ENCODE measurements at places on chromosomes 5 and 9.
A peak's percentile ranks its signal among the peaks of the same experiment; 100 is the strongest.

DNA sequence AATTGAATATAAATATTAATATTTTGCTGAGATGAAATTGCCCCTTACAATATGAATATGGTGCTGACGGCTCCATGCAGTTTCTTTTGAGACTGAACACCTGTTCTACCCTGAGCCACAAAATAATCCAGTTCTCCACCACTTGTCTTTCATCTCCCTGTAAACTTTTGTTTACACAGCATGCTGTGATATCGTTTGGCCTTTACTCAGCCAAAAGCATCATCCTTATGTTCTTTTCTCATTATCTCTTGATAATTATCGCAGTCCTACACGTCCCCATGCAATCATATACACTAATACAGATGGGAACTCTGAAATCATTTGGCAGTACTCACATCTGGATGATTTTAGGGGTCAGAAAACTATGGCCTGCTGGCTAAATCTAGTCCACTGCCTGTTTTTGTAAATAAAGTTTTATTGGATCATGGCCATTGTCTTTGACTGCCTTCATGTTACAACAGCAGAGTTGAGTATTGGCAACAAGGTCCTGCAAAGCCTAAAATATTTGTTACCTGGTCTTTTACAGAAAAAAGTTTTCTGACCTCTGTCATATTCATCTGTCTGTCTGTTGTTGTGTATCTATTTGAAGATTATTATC is 53.3 kb downstream of the AOPEP start:
- DNase-seq, result no peak

GRCh38 chr5:154163327-154164248 is 26.9 kb upstream of the GALNT10 start:
- DNase-seq, result no peak

- DNase-seq, result no peak
Measured at GRCh38 chr9:72596451-72597180, 75.2 kb downstream of the TMC1 start.

- no peak for DNase-seq
Measured at GRCh38 chr9:15377625-15378540, 44.8 kb upstream of the SNAPC3 start.

- DNase-seq, result peak; percentile 46
Measured at GRCh38 chr5:144405991-144406390, 235.3 kb downstream of the KCTD16 start.

GRCh38 chr9:133794016-133794760 is 56.0 kb upstream of the SARDH start:
- no peak for DNase-seq

DNA sequence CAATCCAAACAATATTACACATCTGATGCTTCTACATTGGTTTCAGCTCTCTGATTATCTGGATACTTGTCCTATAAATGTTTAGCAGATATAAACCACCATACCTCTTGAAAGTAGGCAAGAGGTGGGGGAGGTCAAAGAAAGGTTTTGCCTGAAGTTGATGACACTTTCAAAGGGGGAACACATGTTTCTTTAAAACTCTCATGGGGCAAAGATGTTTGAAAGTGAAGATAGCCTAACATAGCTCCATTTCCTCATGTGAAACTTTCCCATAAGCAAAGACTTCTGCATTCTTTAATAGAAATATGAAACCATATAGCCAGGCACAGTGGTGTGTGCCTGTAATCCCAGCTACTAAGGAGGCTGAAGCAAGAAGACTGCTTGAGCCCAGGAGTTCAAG is 62.1 kb downstream of the CETN3 start:
- no peak for DNase-seq

GRCh38 chr9:113638490-113638889 is 175.0 kb downstream of the RGS3 start:
- DNase-seq, result no peak

GRCh38 chr9:130336885-130337284 is 71.3 kb downstream of the HMCN2 start:
- peak; percentile 41 for DNase-seq

DNA sequence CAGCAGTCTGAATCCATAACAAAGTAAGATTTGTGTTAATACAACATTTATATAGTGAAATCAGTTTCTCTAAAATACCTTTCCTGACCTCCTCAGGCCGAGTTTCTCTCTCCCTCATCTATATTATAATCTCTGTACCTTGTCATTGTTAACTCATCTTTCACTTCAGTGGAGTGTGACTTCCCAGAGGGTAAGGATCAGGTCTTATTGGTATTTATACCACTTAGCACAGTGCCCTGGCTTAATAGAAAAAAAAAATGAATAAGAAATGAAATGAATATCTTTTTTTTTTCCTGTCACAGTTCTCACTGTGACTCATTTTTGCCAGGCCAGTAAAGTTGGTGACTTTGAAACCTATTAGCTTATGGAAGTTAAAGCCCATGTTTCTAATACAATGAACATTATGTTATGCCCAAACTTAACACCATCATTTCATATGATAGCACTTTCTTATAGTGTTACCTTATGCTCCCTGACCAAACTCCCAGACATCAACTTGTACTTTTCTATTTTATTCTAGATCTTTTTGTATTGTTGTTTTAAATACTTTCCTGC is 90.1 kb downstream of the NR3C1 start:
- DNase-seq, result no peak

- no peak for DNase-seq
Measured at GRCh38 chr9:81389569-81389993, 299.8 kb downstream of the TLE1 start.

- DNase-seq, result no peak
Measured at GRCh38 chr5:138824924-138825863, 49.9 kb downstream of the LRRTM2 start.

DNA sequence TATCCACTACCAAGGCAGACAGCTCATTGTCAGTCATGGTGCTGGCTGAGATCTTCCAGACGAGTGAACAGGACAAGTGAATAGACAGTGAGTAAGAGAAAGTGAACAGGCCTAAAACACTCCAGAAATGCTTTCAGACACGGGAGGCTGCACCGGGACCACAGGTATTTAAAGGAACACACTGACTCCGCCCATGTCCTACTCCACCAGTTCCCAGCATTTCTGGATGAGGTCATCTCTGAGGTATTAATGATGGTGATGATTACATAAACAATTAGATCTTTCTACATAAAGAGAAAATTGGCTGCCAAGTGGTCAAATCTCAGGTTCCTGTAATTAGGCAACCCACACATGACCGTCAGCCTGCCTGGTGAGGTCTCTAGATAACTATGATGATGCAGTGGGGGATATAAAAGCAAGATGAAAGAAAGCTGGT is at the start of gene ACTBL2:
Gene ACTBL2, minus strand, starts transcription at position 141 of the 436 bp plus-strand sequence. Its CDS starts 104 bp downstream, at position 37.
- DNase-seq, result no peak

DNA sequence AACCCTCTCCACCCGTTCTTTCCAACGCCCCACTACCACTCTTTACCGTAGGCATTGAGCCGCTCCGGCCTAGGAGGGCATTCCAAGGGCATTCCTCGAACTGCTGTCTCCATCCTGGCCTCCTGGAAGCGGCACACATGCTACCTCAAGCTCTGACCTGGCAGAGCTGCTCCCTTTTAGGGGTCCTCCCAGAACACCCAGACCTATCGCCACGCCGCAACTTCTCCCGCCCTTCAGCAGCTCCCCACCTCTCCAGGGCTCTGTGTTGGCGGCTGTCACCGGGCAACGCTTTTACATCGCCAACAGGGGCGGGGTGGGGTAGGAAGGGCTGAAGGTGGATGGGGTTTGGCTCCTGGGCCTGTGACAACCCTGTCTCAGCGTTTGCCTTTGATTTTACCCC is 4.6 kb upstream of the MYORG start:
- peak; percentile 23 for DNase-seq

- DNase-seq, result no peak
Measured at GRCh38 chr9:14960881-14961280, 50.7 kb upstream of the FREM1 start.

DNA sequence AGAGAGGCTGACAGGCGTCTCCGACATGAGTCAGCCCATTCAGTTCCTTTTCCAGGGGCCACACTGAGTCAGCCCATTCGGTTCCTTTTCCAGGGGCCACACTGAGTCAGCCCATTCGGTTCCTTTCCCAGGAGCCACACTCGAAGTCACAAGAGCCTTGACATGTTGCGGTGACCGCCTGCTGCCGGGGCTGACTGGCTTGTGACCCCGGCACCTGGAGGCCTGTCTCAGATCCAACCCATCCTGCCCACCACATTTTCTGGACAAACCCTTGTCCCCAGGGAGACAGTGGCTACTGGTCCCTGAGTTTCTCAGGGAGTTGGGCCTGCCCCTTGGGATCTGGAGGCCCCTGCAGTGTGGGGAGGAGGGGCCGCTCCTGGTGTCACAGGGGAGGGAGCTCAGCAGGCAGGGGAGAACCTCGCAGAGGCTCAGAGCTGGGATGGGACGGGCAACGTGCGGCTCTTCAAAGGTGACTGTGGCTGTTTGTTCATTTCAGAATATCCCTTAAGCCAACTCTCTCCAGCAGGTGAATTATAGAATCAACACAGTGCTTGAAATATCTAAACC is 40.5 kb upstream of the LPCAT1 start:
- no peak for DNase-seq

GRCh38 chr9:114456929-114457328 is 48.3 kb downstream of the WHRN start:
- DNase-seq, result no peak

GRCh38 chr5:159880676-159881075 is 35.6 kb upstream of the ADRA1B start:
- no peak for DNase-seq

DNA sequence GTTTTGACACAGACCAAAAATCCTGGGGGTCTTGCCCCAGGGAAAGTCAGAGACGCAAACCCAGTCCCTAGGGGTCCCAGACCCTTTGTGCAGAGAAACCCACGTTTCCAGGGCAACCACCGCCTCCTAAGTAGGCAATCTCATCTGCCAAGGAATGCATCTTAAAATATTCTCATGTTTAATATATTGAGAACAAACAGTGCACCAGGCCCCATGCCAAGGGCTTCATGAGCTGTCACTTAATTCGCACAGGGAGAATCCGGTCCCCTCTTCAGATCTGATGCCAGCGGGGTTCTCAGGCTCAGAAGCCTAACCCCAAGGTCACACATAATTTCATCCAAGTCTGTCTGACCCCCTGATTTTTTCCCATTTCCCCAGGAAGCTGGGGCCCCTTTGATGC is 28.8 kb downstream of the CPLX2 start:
- no peak for DNase-seq

- no peak for DNase-seq
Measured at GRCh38 chr5:76943006-76943405, 9.8 kb upstream of the CRHBP start.

- peak; percentile 47 for DNase-seq
Measured at GRCh38 chr5:175378444-175379028, 65.4 kb downstream of the DRD1 start.

DNA sequence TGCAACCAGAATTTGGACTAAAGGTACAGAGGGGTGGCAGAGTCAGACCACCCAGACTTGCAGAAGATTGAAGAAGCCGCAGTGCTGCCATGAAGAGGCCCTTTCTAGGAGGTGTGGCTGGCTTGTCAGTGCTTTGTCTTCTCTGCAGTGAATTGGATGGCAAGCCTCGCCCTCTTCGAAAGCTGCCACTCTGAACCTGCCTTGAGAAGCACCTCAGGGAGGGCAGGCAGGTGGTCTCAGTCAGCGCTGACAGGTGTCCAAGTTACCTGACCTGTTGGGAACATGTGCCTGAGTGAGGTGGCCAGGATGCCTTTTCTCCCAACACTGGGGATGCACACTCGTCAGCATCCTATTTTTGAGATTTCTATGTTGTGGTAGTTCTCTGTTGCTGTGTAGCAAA is 6.2 kb downstream of the TENT4A start:
- no peak for DNase-seq

DNA sequence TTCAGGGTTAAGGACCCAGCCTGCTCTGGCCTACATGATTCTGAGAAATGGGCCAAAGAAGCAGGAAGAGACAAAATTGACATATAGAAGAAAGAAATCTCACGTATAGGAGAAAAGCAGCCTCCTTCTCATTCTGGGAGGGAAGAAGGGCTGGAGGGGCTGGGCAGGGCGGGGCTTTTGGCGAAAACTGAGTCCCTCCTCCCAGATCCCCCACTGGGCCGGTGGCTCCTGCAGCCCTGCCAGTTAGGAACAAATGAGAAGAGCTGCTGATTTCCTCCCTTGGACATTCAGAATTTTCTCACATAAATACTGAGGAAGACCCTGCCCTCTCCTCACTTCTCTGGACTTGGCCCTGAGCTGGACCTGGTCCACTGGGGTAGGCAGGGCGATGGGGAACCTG is at the start of gene WNT8A:
Gene WNT8A, plus strand, starts transcription at position 332 of the 400 bp plus-strand sequence. CDS start 95 bp downstream, outside the sequence.
- no peak for DNase-seq

DNA sequence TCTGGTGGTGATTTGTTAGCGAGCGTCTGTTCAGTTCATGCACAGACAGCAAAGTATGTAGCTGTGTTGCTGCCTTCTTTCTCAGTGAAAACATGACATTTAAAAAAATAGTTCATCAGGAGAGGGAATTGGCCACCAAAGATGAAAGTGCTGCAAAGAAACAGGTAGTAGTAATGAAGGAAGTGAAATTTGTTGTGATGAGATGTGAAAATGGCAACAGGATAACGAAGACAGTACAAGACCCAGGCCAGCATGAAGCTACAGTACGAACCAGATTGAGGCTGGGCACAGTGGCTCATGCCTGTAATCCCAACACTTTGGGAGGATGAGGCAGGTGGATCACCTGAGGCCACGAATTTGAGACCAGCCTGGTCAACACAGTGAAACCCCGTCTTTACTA is 136.0 kb downstream of the SMARCA2 start:
- no peak for DNase-seq

GRCh38 chr9:91425271-91425670 is 1.6 kb upstream of the NFIL3 start:
- DNase-seq, result no peak

GRCh38 chr5:83914662-83915418 is 194.2 kb upstream of the HAPLN1 start:
- no peak for DNase-seq

DNA sequence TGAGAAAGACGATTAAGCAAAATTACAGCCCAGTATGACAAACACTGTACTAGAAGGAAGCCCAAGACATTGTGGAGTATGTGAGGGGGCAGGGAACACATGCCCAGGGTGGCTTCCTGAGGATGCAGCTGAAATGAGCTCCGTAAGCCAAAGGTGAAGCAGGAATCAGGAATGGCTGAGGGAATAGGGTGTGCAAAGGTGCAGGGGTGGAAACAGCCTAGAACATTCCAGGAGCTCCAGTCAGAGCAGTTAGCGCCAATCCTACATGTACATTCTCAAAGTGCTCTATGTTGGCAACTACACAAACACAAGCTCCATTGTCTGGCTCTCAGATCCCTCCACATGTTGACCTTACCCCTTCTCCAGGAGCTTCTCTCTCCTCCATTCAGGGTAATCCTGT is 257.9 kb downstream of the MAN2A1 start:
- no peak for DNase-seq

DNA sequence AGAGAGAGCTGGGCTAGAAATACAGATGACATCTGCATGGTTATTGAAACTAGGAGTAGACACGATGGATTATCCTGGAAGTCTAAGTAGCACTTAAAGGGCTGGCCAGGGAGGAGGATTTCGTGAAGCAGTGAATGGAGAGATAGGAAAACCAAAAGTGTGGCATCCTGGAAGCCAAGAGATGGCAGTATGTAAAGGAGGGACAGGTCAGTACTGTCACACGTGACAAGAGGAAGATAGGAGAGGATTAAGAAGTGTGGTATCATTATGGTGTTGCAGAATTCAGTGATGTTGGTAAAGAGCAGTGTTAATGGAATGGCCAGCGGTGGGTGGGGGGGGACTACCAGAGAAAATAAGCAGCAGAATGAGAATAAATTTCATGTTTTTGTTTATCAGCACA is 11.7 kb downstream of the RAD23B start:
- DNase-seq, result no peak

GRCh38 chr5:68265822-68266395 is 50.4 kb downstream of the PIK3R1 start:
- DNase-seq, result no peak

Data from kidney (tissue), 22 donors.